AG10803 (cell line): ENCODE measurements at places on chromosomes 2 and 18.

- DNase-seq: peak; percentile 38
These were observed 45.3 kb upstream of the ROCK2 start for GRCh38 chr2:11389551-11390398.

DNA sequence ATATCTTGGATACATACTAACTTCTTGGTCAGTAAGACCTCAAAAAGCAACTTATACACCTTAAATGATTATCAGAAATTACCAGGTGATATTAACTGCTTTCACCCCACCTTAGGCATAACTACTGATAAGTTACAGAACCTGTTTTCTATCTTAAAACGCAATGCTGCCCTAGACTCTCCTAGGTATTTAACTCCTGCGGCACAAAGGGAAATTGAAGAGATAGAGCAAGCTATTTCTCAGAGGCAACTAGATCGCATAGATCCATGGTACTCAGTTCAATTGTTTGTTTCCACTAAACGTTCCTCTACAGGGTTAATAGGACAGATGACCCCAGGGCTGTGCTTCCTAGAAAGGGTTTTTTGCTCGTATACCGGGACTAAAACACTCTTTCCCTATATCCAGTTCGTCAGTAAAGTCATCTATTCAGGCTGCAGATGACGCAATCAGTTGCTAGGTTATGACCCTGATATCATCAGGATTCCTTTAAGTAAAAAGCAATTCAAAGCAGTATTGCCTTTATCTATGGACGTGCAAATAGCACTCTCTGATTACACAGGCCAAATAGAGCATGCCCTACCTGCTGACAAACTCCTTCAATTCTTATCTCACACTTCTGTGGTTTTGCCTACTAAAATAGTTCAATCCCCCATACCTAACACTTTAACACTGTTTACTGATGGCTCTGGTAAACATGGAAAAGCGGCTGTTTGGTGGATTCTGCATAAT lies 62.3 kb upstream of the MYO3B start:
- no peak for DNase-seq

- DNase-seq: no peak
These were observed 85.2 kb upstream of the HNMT start for GRCh38 chr2:137879121-137879520.

GRCh38 chr2:210318891-210319290 lies 3.9 kb upstream of the MYL1 start:
- no peak for DNase-seq

DNA sequence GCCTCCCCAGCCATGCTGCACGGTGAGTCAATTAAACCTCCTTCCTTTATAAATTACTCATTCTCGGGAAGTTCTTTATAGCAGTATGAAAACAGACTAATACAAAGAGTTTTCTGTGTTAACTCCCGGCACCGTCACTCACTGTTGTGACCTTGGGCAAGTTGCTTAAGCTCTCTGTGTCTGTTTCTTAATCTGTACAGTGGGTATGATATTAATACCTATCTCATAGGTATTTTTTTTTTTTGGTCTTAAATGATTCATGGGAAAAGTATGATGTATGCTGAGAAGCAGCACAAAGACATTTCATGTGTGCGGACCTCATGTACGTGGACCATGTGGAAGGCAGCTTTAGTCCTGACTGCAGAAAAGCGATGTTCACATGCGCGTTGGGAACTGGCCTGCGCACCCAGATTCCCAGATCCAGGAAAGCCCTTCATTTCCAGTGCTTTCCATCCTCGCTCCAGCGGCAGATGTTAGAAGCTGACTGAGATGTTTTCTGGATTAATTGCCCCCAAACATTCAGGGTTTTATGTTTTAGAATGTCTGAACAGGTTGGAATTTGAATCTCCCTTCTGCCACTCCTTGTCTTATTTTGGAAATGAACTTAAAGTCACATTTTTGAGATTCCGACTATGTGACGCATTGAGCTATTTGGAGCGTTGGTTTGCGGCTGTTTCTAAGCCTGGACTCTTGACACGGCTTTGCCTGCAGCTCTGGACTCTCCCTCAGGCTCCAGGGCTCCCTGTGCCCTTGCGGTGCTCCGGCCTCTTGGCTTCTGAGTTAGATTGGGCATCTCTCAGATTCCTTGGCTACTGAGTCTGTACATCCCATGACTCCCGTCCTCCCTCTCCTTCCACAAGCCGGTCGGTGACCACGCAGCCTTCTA lies 61.4 kb downstream of the SLC4A3 start:
- peak; percentile 98 for DNase-seq

DNA sequence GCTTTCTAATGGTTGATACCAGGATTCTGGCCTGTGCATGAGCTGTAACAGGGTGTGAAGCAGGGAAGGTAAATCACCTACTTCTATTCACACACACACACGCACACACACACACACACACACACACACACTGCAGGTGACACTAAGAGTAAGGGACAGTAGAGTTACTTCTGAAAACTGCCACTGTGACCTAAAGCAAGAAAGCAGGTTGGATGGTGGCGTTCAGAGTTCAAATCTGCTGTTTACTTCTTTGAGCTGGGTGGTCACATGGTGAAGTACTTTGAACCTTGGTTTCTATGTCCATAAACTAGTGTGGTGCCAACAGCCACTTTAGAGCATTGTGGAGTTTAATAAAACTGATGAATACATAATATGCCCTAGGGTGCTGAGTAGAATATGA lies 248.0 kb downstream of the PIEZO2 start:
- DNase-seq: no peak

DNA sequence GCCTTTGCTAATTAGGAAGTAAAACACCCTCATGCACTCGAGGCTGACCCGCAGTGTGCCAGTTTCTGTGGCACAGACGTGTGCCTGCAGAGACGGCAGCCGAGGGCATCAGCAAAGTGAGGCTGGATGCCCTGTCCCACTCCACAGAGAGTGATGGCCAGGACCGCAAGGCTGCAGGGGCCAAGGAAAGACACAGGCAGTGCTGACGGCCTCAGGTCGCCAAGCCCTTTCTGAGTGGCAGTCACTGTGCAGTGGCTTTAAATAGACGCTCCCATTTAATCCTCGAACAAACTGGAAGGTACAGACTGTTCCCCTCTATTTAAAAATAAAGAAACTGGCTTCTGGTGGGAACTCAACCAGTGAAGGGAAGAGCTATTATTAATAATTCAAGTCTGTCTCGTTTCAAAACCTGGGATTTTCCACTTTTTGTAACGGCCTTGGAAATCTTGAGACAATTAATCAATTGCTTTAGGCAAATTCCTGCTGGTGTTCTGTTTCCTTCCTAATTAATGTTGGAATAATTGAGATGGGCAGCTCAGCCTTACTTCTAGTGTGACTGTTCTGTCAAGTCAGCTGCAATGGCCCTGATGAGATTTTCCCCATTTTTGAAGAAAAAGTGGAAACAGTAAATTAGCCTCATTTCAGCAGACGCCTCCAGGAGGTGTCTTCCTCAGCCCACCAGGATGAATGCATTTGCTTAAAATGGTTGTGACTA lies 644.6 kb upstream of the RAB6C start:
- no peak for DNase-seq

DNA sequence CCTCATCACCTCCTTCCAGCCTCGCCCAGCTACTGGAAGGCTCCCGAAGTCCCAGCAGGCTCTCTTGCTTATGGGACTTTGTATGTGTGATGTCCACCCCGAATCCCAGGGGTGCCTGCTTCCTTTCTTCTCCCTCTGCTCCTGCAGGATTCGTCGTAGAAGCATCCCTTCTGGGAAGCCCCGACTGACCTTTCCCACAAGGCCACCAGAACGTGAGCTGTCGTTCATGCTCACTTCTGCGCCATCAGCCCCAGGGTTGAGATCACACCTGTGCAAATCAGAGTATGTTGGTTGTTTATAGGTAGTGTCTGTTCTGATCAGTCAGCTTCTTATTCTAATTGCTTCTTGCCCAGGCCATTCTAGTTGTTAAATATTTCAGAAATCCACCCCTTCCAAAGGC lies 101.8 kb downstream of the HS1BP3 start:
- DNase-seq: no peak

DNA sequence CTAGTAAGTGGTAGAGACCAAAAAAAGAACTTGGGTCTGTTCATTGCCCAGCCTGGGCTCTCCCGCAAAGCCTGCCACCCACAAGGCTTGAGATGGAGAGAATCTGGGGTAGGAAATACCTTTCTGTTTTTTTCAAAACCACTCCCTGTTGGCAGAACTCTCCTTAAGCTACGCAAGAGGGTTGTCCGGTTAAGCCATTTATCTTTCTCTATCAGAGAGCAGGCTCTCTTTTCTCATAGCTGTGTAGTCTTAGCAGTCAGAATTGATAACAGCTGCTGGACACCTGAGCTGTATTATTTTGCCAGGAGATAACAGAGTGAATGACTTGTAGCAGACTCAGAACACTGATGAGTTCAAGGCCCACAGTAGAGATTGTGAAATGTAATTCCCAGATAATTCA lies 1088.1 kb downstream of the TSN start:
- DNase-seq: no peak

- no peak for DNase-seq
These were observed 20.9 kb upstream of the RPRD1A start for GRCh38 chr18:36088256-36088655.

DNA sequence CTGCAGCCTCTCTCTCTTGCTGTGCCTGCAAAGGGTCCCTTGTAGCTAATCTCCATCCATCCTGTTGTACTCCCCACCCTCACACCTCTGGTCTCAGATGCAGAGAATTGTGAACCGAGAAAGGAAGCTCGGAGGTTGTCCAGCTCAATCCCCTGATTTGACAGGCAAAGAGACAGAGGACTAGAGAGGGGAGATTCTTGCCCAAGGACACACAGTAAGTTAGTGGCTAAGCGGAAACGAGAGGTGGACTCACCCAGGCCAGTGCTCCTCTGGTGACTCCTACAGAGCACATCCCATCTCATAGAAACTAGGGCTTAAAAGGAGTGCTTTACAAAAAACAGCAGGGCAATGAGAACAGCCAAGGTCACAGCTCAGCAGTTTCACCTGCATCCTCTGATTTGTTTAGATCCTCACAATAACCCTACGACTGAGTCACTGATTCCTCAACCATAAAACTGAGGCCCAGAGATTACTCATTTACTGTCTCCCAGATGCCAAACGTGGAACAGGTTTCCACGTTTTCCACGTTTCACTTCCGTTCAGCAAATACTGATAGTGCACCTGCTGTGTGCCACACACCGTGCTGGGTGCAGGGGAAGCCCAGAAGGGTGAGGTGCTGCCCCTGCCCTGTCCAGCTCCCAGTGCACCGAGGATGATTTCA lies 22.1 kb downstream of the EHD3 start:
- no peak for DNase-seq

- DNase-seq: no peak
These were observed 77.4 kb downstream of the RTP5 start for GRCh38 chr2:241947004-241947350.

DNA sequence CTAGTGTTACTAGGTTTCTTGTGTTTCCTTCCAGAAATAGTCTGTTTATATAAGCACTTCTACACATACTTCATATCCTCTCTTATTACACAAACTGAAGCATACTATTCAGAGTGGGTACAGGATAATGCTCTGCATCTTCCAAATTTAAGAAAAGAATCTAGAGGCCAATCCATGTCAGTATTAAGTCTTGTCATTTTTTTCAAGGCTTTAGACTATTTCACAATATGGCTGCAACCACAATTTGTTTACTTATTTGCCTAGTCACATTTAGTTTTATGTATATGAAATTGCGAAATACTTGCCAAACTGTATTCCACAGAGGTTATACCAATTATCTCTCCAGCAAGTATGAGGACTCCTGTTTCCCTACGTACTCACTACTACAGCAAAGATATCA lies 27.9 kb downstream of the IWS1 start:
- DNase-seq: peak; percentile 71

- no peak for DNase-seq
These were observed 2.3 kb downstream of the TMEM177 start for GRCh38 chr2:119681203-119681867.

DNA sequence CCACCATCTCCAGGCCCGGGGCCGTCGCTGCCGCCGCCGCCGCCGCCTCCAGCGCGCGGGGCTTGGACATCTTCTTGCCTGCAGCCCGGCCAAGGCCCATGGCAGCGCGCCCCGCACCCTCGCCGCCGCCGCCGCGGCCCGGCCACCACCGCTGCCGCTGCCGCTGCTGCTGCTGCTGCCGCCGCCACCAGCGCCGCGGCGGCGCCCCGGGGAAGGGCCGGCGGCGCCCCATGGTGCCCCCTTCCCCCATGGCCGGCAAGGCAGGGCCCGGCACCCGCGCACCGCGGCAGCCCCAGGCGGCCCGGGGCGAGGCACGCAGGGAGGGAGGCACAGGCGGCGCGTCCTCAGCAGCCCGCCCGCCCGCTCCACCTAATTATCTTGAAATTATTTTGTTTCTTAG lies 3057.4 kb downstream of the RPIA start:
- DNase-seq: no peak

GRCh38 chr2:206935991-206936842 lies 3.1 kb upstream of the CPO start:
- peak; percentile 16 for DNase-seq

DNA sequence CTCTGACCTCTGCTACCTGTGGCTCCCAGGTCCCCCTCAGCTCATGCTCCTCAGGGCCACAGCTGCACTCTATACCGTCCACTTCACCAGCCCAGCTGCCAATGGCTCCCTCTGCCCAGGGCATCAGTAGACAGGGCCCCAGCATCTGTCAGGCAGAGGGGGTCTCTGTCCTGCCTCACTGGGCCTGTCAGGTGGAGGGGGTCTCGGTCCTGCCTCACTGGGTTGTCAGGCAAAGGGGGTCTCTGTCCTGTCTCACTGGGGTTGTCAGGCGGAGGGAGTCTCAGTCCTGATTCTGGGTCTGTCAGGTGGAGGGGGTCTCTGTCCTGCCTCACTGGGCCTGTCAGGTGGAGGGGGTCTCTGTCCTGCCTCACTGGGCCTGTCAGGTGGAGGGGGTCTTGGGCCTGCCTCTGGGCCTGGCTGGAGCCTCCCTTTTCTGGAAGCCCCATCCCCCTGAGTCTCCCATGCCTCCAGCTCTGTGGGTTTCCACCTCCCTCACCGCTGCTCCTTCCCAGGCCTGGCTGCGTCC lies 19.9 kb downstream of the SNORC start:
- DNase-seq: no peak

DNA sequence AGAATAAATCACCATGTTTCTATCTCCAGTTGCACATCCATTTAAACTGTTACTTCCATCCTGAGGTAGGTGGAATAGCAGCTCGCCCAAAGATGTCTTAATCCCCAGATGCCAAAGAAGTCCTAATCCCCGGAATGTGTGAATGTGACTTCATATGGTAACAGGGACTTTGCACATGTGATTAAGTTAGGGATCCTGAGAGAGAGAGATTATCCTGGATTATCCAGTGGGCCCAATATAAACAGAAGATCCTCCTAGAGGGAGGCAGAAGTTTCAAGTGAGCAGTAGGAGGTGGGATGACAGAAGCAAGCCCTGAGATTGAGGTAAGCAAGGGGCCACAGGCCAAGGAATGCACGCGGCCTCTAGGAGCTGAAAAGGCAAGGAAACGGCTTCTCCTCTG lies 19.8 kb downstream of the CREG2 start:
- no peak for DNase-seq

GRCh38 chr2:177242121-177242987 lies 22.2 kb downstream of the NFE2L2 start:
- peak; percentile 98 for DNase-seq

- DNase-seq: no peak
These were observed 744.3 kb downstream of the RNF144A start for GRCh38 chr2:7661502-7661901.

- DNase-seq: no peak
These were observed 93.2 kb downstream of the SOCS6 start for GRCh38 chr18:70382017-70382416.
